ENCODE measurements at places on chromosomes 11 and 22. TPM values are rescaled to one million over a fixed set of nuclear protein-coding genes. Genes with fewer than 3 reads are reported as not detected.

Gene PYGM
- 1.0 TPM for total RNA-seq

Gene AASDHPPT
- 39.8 TPM for total RNA-seq

DNA sequence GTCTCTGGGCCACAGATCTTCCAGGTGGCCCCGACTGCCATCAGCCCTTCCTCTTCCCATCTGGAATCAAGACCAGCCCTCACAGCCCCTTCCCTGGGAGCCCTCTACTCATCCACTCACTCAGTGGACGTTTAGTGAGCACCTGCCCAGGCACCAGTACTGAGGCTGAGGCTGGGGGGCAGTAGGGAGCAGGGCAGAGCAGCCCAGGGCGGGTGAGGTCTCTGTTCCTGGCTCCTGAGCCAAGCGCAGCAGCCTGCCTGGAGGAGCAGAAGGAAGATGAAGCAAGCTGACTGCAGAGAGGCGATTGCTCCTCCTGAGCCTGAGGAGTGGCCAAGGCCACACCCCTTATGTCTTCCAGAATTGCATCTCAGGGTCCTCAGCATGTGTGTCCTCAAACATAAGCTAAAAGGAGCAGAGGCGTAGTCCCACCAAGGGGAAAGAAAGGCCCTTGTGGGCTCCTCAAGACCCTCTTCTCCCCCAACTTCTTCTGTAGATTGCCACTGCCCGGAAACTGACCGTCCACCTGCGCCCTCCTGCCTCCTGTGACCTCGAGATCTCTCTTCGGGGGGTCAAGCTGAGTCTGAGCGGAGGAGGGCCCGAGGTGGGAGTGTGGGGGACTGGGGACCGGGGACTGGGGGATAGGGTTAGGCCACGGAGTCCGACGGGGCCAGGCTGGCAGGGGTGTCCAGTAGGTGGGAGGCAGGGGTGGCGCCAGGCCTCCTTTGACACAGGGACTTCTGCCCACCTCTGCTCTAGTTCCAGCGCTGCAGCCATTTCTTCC is 5.8 kb downstream of the MAPK8IP2 start:
- H3K4me1 ChIP-seq: no peaks in the 10 kb centered on the region
- no peaks in the 10 kb centered on the region for H3K36me3 ChIP-seq
- H3K27ac ChIP-seq: no peak overlapping the region
- H3K4me3 ChIP-seq: no peak overlapping the region

GRCh38 chr11:115920841-115921480 is 416.7 kb upstream of the CADM1 start:
- no peaks in the 10 kb centered on the region for H3K27me3 ChIP-seq
- no peaks in the 10 kb centered on the region for H3K36me3 ChIP-seq
- H3K27ac ChIP-seq: no peak overlapping the region
- no peak for DNase-seq
- no peaks in the 10 kb centered on the region for H3K4me1 ChIP-seq

Gene POU2AF1
- 0.90 TPM for total RNA-seq

GRCh38 chr11:44658506-44658850 is 68.3 kb upstream of the TSPAN18 start:
- H3K4me3 ChIP-seq: no peak overlapping the region
- no peak for DNase-seq
- no peak overlapping the region for H3K27ac ChIP-seq
- H3K4me1 ChIP-seq: no peaks in the 10 kb centered on the region
- no peaks in the 10 kb centered on the region for H3K27me3 ChIP-seq

DNA sequence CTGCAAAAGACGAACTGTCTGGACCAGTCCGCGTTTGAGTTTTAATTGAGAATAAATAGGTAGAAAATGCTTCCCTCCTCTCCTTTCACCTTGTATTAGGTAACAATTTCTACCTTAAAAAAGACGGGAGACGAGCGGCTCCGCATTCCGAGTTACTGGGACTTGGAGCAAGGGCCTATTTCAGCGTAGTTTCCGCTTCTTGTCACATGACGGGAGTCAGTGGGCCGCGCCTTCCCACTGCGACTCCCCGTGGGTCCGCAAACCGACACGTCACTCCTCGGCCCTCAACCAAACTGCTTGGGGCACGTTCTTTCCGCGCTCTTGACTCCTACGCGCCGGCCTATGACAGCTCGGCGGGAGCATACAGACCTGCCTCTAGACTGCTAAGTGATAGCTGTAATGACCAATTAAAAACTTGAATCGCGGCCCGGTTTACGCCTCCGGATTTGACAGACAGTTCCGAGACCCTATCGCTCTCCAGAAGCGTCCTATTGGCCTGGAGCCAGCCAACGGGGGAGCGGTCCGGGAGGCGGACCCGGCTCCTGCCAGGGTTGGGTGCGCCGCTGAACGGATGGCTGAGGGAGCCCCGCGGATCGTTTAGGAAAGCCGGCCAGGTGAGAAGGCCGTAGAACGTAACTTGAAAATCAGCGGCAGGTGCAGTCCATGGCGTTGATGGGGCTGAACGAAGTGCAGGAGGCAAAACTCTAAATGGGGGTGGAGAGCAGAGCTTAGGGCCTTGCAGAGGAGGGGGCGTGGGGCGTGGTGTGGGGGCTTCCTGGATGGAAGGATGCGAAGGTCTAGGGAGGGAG is at the start of gene STT3A:
TSS of gene STT3A (plus strand) at position 548 of the 809 bp plus-strand sequence. CDS start 3,064 bp downstream, outside the sequence.
- H3K4me1 ChIP-seq: no peaks in the 10 kb centered on the region
- DNase-seq: peak; percentile 99
- H3K27ac ChIP-seq: peak within 1 kb of the TSS; percentile 96
- no peaks in the 10 kb centered on the region for H3K27me3 ChIP-seq
- peak within 1 kb of the TSS; percentile 65 for H3K4me3 ChIP-seq
- no peaks in the 10 kb centered on the region for H3K36me3 ChIP-seq

GRCh38 chr11:12042215-12042676 is 33.8 kb upstream of the DKK3 start:
- H3K4me1 ChIP-seq: no peaks in the 10 kb centered on the region
- DNase-seq: no peak
- H3K27me3 ChIP-seq: no peaks in the 10 kb centered on the region

GRCh38 chr22:25843660-25844405 is 101.8 kb downstream of the MYO18B start:
- no peaks in the 10 kb centered on the region for H3K4me1 ChIP-seq
- no peak overlapping the region for H3K4me3 ChIP-seq
- H3K36me3 ChIP-seq: no peaks in the 10 kb centered on the region

Gene OR10A2
- not detected for total RNA-seq
